ENCODE measurements at places on chromosomes 6 and 20.

DNA sequence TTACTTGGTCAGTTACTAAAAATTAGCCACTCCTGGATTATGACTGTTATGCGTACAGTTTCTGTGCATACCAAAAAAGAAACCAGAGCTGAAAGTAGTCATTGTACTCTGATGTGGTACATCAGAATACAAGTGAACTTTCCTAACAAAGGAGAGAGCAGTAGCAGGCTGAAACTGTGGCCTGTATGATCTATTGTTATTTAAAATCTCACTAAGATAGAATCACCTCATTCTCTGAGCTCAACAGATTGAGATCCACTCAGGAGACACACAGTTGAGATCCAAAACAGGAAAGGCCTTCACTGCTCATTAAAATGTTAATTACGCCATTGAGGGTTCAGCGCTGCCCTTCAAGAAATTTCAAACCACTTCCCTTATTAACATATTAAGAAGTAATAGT lies 576.4 kb downstream of the LMBRD1 start:
- DNase-seq: no peak

DNA sequence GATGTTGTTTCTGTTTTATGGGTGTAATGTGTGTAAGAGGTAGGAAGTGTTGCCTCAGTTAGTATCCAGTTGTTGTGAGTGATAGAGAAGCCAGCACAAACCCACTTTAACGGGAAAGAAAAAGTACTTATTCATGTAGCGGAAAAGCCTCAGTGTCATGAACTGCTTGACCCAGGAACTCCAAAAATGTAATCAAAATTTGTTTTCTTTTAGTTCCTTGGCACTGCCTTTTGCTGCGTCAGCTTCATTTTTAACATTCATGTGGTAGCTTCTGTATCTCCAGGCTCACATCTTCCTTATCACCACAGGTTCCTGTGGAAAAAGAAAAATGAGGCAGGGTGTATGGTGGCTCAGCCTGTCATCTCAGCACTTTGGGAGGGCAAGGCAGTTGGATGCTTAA lies 46.4 kb upstream of the CCDC28A start:
- DNase-seq: no peak

DNA sequence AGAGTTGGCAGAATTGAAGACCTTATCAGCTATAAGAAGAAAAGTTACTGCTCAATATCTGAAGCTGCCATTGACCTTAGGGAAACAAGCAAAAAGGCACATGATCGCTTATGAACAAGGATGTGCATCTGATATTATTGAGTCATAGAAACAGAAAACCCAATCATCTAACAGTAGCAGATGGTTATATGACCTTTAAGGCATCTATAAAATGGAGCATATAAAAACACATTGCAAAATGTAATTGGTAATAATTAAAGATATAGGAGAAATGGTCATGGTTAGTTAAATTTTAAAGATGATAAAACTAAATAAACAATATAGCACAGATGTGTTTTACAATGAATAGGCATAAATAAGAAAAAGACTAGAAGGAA lies 260.1 kb upstream of the TAB2 start:
- no peak for DNase-seq

GRCh38 chr6:119891644-119892043 lies 542.1 kb upstream of the MAN1A1 start:
- no peak for DNase-seq
